Activated T-helper 1 cell treated with anti-CD3 and anti-CD28 coated beads, Interleukin-2, amount 50 U/mL, for 16 hours (primary cell): ENCODE measurements at places on chromosomes 12 and 14.

DNA sequence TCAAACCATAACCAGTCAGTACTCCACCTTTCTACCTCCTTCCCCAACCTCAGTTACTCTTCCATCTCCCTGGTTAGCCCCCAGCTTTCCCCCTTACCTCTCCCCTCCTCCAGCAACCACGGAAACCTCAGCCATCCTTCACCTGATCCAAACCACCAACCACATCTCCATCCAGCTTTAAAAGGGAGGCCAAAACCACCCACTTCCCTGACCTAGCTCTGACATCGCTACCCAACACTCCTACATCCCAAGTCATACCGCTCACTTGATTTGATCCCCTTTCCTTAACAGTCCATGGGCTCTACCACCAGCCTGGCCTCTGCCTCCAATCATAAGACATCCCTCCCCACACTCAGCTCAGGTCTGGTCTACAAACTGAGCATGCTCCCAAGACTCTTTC is 1.5 kb downstream of the RAB35 start:
- no peak for DNase-seq

DNA sequence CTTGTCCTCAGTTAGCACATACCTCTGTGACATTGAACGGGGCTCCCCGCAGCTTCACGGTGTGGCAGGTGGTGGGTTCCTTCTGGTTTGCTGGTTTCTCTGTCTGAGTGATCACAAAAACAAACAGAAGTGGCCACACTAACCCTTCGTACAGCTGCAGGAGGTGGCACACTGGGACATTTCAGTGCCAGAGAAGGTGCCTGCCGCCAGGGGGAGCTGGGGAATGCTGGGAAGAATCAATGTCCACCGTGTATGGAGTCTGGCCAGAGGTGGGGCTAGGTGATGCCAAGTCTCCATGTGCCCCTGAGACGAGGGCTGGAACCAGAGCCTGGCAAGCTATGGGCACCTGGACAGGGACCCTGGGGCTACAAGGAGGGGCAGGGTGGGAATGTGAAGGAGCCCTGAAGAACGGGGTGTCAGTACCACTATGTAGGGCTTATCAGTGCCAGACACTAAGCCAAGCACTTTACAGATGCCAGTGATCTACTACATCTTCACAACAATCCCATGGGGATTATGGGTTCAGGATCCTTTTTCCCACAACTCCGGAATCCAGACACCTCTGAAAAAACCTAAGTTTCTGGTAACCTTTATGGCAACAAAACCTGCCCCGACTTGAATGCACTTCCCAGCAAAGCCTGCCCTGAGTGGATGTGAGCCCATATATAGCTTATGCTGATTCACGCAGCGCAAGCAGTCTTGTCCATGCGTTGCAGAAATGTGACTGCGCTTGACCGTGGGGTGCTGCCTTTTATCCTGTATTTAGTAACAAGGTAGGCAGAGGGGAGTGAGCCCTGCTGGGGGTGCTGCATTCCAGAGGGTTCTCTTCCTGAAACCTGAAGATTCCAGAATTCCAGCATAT is 10.8 kb downstream of the RBM19 start:
- DNase-seq: no peak

DNA sequence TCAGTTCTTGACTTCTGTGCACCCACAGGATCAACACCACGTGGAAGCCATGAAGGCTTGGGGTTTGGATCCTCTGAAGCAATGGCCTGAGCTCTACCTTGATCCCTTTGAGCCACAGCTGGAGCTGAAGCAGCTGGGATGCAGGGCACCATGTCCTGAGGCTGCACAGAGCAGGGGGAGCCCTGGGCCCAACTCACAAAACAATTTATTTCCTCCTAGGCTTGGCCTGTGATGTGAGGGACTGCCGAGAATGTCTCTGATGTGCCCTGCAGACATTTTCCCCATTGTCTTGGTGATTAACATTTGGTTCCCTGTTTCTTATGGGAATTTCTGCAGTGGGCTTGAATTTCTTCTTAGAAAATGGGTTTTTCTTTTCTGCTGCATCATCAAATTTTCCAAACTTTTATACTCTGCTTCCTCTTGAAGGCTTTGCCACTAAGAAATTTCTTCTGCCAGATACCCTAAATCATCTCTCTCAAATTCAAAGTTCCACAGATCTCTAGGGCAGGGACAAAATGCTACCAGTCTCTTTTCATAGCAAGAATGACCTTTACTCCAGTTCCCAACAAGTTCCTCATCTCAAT is 288.2 kb downstream of the CCDC59 start:
- DNase-seq: no peak

DNA sequence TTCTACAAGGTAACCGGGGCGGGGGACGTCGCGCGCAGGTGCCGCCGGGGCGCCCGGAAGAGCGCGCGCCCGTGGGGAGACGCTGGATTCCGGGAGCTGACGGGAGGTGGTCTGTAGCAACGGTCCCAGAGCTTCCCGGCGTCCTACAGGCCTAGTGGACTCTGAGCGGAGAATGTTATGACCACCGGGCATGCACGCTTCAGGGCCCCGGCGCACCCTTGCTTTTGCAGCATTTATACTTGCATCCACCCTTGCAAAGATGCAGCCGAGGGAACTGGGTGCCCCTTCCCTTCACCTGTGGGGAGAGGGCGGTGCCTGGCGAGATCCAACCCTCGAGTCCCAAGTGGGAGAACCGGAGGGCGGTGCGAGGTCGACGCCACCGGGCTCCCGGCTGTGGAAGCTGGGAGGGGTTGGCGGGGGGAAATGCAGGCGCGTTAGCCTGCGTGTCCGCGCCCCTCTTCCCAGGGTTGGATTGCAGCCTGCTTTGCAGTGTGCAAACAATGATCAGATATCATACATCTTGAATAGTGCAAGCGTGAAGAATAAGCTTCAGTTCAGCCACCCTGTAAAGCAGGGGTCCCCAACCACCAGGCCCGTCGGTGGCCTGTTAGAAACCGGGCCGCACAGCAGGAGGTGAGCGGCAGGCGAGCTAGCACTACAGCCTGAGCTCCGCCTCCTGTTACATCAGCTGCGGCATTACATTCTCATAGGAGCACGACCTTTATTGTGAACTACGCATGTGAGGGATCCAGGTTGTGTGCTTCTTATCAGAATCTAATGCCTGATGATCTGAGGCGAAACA is 576 bp downstream of the ERP29 start:
- peak; percentile 35 for DNase-seq

- DNase-seq: no peak
Observed at GRCh38 chr12:92075425-92075914, 70.2 kb downstream of the BTG1 start.

DNA sequence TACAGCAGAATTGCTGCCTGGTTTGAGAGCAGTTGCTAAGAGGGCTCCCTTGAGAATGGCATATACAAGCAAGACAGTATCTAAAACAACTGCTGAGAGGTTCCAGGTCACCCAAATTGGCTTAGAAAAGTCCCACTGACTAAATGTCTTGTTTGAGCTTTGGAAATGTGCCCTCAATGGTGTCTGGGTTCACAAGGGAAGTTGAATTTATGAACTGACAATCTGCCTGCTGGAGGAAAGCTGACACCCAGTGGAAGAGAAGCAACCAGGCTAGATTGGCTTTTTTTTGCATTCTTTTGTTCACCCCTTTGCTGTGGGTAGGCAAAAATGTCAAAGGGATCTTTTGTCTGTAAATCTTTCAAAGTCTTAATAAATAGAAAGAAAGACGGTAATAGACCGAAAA is 44.6 kb upstream of the NPFF start:
- no peak for DNase-seq

DNA sequence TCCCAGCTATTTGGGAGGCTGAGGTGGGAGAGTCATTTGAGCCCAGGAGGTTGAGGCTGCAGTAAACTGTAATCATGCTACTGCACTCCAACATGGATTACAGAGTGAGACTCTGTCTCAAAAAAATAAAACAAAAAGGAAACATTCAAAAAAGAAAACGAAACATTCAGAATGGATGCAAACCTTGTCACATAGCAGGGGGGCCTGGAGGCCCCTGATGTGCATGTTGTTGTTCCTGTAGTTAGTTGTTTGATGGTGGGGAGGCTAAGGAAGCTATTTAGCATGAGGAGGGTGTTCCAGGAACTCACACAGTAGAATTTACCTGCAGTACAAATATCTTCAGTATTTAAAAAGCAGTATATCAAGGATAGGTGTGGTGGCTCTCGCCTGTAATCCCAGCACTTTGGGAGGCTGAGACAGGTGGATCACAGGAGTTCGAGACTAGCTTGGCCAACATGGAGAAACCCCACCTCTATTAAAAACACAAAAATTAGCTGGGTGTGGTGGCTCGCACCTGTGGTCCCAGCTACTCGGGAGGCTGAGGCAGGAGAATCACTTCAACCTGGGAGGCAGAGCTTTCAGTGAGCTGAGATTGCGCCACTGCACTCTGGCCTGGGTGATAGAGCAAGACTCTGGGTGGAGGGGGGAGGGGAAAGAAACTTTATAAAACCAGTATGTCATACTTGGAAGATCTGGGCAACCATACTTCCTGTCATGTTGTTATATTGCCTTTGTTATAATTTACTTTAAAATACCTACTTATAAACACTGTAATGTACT is 17.6 kb upstream of the AEBP2 start:
- no peak for DNase-seq
